Mesenchymal stem cell (in vitro differentiated cells and primary cell): ENCODE measurements at places on chromosomes 13 and 19.
A peak's percentile ranks its signal among the peaks of the same experiment; 100 is the strongest.

DNA sequence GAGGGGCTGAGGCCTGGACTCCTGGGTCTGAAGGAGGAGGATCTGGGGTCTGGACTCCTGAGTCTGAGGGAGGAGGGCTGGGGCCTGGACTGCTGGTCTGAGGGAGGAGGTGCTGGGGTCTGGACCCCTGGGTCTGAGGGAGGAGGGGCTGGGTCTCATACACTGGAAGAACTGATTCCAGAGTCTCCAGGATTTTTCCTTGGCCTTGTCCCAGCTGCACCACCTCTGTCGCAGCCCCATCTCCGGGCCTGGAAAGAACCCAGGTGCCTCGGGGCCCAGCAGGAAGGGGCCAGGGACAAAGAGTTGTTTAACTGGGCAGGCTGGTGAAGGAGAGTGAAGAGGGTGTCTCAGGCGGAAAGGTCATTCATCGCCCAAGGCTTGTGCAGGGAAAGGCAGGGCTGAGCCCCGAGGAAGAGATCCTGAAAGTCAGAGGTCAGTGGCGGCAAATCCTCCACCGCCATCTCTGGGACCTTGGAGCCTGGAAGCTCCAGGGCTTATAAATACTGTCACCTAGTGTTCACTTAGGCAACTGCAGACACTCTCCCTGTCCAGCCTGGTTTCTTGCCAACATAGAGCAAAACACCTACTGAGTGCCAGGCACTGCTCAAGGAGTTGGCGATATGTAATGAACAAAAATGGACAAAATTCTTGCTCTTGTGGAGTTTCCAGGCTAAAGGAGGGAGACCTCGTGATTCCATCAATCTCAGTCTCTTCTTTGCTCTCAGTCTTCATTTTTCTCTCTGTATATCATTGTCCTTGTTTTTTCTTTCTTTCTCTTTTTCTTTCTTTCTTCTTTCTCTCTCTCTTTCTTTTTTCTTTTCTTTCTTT lies 4.4 kb upstream of the KCNN4 start:
- no peaks in the 10 kb centered on the region for H3K27me3 ChIP-seq
- peak; percentile 79 for DNase-seq
- H3K4me1 ChIP-seq, result peaks cover 29% of the 10 kb centered on the region
- no peaks in the 10 kb centered on the region for H3K36me3 ChIP-seq
- H3K4me3 ChIP-seq, result peak overlapping the region; percentile 62

DNA sequence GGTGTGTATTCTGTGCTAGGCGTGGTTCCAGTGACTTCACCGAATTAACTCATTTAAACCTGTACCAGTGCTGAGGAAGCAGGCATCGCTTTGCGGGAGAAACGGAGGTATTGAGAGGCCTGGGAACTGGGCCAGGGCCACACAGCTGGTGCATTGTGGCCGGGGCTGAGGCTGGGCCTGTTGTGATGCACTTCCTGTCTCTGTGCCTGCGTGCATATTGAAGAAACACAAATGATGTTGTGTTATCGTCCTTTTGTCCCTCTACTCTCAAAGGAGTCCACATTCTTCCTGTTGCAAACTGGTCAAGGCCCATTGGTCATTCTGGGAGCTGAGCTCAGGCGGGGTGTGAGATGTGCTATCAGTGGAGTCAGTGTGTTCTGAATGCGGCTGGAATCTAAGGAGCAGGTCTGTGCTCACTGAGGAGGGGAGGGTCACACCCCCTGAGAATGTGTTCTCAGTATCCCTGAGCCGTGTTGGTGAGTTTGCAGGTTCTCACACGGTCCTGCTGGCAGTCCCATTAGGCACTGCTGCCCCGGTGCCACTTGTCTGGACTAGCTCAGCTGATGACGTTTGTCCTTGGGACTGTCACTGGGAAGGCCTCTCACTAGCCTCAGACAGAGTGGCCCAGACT lies 62.1 kb downstream of the ARHGEF7 start:
- H3K27me3 ChIP-seq, result no peaks in the 10 kb centered on the region
- DNase-seq, result peak; percentile 23
- H3K4me3 ChIP-seq, result no peak overlapping the region
- H3K4me1 ChIP-seq, result peaks cover 13% of the 10 kb centered on the region
- H3K36me3 ChIP-seq, result peaks cover 13% of the 10 kb centered on the region

DNA sequence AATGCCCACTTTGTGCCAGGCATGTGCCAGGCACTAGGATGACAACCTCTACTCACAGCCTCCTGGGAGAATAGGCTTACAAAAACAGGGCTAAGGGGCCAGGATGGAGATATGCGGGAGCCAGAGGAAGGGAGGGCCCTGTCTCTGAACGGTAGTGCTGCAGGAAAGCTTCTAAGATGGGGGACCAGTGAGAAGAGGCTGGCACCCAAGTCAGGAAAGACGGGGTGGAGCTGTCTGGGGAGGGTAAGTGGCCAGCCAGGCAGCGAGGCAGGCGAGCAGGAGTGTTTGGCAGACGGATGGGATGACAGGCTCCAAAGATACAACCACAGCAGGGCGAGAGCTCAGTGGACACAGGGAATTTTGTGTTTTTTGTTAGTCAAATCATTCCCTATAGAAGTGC lies 44.7 kb upstream of the GPI start:
- H3K27ac ChIP-seq, result peak overlapping the region; percentile 86
- H3K36me3 ChIP-seq, result peaks cover 21% of the 10 kb centered on the region
- no peaks in the 10 kb centered on the region for H3K27me3 ChIP-seq
- no peak for DNase-seq
- H3K4me1 ChIP-seq, result peaks cover 28% of the 10 kb centered on the region
- no peak overlapping the region for H3K4me3 ChIP-seq

GRCh38 chr19:3509566-3509989 lies 3.5 kb downstream of the FZR1 start:
- peaks cover 58% of the 10 kb centered on the region for H3K4me1 ChIP-seq
- H3K27ac ChIP-seq, result no peak overlapping the region
- peak; percentile 80 for DNase-seq
- no peaks in the 10 kb centered on the region for H3K27me3 ChIP-seq
- H3K36me3 ChIP-seq, result peaks cover 57% of the 10 kb centered on the region
- no peak overlapping the region for H3K4me3 ChIP-seq

- H3K27me3 ChIP-seq, result no peaks in the 10 kb centered on the region
- H3K36me3 ChIP-seq, result no peaks in the 10 kb centered on the region
- no peak overlapping the region for H3K27ac ChIP-seq
- peaks cover 1% of the 10 kb centered on the region for H3K4me1 ChIP-seq
- no peak for DNase-seq
- no peak overlapping the region for H3K4me3 ChIP-seq
Observed at GRCh38 chr13:24619282-24619681, 60.9 kb upstream of the ATP12A start.

DNA sequence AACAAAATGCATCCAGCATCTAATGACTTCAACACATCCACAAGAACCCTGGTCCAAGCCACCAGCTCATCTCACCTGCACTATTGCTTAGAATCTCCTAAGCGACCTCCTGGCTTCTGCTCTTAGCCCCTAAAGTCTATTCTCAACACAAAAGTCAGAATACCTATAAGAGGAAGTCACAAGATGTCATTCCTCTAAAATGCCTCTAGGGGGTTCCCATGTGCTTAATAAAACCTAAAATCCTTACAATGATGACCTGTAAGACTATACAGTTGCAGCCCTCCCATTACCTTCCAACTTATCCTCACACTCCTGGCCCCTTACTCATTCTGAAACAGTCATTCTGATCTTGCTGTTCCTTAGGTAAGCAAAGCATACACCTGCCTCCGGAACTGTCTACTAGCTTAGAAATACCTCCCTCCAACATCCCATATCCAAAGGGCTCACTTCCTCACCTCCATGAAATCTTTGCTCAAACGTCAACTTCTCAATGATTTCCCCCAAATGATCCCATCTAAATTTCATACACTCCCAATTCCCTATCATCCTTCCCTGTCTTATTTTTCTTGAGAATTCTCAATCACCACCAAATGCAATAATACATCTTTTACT lies 10.0 kb downstream of the ATP7B start:
- H3K4me1 ChIP-seq, result peaks cover 7% of the 10 kb centered on the region
- H3K36me3 ChIP-seq, result no peaks in the 10 kb centered on the region
- H3K27ac ChIP-seq, result no peak overlapping the region
- peak; percentile 48 for DNase-seq
- H3K27me3 ChIP-seq, result peaks cover 39% of the 10 kb centered on the region

DNA sequence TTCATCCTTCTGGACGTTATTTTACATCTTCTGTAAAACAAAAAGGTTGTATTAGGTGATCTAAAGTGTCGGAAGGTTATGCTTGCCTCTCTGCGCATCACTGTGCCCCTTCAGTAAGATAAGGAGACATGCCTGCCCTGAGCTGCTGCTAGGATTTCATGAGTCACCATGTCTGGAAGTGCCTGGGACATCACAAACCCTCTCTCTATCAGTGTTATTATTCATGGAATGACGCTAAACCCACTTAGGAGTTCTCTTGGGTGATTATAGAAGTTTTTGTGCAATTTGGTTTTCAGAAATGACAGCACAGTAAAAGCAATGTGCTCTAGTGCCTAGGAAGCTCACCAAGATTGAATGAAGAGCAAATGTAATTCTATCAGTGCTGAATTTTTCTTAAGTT lies 617.7 kb downstream of the DCT start:
- H3K4me1 ChIP-seq, result peaks cover 2% of the 10 kb centered on the region
- H3K4me3 ChIP-seq, result no peak overlapping the region
- no peak overlapping the region for H3K27ac ChIP-seq
- H3K36me3 ChIP-seq, result no peaks in the 10 kb centered on the region

- DNase-seq, result peak; percentile 91
- H3K36me3 ChIP-seq, result no peaks in the 10 kb centered on the region
- no peaks in the 10 kb centered on the region for H3K27me3 ChIP-seq
- H3K4me3 ChIP-seq, result no peak overlapping the region
Observed at GRCh38 chr13:31965361-31966066, 66.1 kb upstream of the FRY start.

DNA sequence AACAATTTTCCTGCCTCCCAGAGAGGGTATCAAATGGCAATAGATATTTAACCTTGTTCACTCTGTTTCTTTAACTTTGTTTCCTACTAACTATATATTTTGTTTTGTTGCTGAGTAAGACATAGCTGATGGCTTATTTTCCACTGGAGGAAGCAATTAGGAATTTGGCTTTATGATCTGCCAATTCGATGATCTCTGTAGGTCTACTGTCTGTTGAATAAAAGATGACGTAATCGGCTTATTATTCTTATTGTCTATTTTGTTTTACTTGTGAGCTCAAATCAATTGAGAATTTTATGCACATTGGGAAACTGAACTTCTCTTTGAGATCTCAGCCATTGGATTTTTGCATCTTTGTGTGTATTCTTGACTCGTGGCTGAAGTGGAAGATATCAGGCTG lies 862.6 kb downstream of the EFNB2 start:
- no peak overlapping the region for H3K4me3 ChIP-seq
- no peaks in the 10 kb centered on the region for H3K36me3 ChIP-seq
- no peaks in the 10 kb centered on the region for H3K27me3 ChIP-seq
- no peak for DNase-seq

DNA sequence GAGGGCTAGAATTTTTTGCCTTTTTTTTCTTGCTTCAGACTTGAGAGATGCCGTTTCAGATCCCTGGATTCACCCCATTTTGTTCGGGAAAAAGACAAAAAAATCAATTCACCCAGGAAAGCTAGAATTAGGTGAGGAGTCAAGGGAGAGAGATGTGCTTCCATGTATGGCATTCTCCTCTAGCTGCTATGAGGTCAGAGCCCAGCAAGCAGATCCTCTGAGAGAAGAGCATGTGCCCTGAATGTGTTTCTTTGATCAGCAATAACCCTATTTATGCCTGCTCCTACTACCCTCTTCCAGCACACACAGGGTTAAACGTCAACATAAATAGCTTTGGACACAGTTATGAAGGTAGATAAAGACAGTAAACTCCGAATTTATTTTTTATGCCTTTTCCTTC lies 53.6 kb downstream of the NDFIP2 start:
- peaks cover 2% of the 10 kb centered on the region for H3K4me1 ChIP-seq
- no peaks in the 10 kb centered on the region for H3K27me3 ChIP-seq
- no peak overlapping the region for H3K27ac ChIP-seq
- H3K36me3 ChIP-seq, result peaks cover 14% of the 10 kb centered on the region
- no peak for DNase-seq

DNA sequence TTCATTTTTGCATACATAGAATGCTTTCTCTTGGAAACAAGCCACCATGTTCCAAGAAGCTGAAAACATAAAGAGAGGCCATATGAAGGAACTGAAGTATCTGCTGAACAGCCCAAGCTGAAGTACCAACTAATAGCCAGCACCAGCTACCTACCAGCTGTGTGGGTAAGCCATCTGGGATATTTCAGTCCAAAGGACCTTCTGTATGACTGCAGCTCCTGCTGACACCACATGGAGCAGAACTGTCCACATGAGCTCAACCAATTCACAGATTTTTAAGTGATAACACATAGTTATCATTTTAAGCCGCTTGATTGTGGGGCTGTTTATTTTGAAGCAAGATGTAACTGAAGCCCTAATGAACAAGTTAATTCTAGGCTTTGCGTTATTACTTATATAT lies 621.1 kb upstream of the KLHL1 start:
- no peak overlapping the region for H3K27ac ChIP-seq
- H3K4me1 ChIP-seq, result no peaks in the 10 kb centered on the region
- H3K4me3 ChIP-seq, result no peak overlapping the region
- H3K27me3 ChIP-seq, result no peaks in the 10 kb centered on the region
- H3K36me3 ChIP-seq, result no peaks in the 10 kb centered on the region

- peaks cover 2% of the 10 kb centered on the region for H3K4me1 ChIP-seq
- no peak overlapping the region for H3K27ac ChIP-seq
- H3K36me3 ChIP-seq, result peaks cover 10% of the 10 kb centered on the region
- DNase-seq, result no peak
- H3K27me3 ChIP-seq, result no peaks in the 10 kb centered on the region
Observed at GRCh38 chr19:45307361-45307760, 15.3 kb downstream of the CKM start.

- peaks cover 21% of the 10 kb centered on the region for H3K4me1 ChIP-seq
- H3K4me3 ChIP-seq, result no peak overlapping the region
- H3K36me3 ChIP-seq, result peaks cover 4% of the 10 kb centered on the region
- peak; percentile 99 for DNase-seq
- no peaks in the 10 kb centered on the region for H3K27me3 ChIP-seq
Observed at GRCh38 chr13:95267662-95268342, 33.4 kb downstream of the ABCC4 start.

- H3K4me1 ChIP-seq, result no peaks in the 10 kb centered on the region
- H3K36me3 ChIP-seq, result no peaks in the 10 kb centered on the region
- no peak for DNase-seq
- H3K4me3 ChIP-seq, result no peak overlapping the region
- no peak overlapping the region for H3K27ac ChIP-seq
- H3K27me3 ChIP-seq, result no peaks in the 10 kb centered on the region
Observed at GRCh38 chr13:46313024-46313423, 74.0 kb downstream of the RUBCNL start.

DNA sequence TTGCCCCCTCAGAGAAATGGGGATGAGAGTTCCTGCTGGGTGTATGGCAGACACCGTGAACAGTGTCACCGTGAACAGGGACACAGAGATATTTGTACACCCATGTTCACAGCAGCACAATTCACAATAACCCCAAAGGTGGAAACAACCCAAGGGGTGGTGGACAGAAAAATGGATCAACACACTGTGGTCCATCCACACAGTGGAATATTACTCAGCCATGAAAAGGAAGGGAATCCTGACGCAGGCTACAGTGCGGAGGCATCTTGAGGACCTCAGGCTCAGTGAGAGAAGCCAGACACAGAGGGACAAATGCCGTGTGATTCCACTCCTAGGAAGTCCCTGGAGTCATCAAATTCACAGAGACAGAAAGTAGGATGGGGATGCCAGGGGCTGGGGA lies 7.6 kb upstream of the CELF5 start:
- peaks cover 3% of the 10 kb centered on the region for H3K36me3 ChIP-seq
- H3K27me3 ChIP-seq, result peaks cover 4% of the 10 kb centered on the region
- H3K4me3 ChIP-seq, result no peak overlapping the region
- DNase-seq, result no peak
- no peaks in the 10 kb centered on the region for H3K4me1 ChIP-seq

GRCh38 chr19:39382991-39383828 lies 7.7 kb downstream of the PAF1 start:
- H3K36me3 ChIP-seq, result peaks cover 96% of the 10 kb centered on the region
- H3K27ac ChIP-seq, result no peak overlapping the region
- no peaks in the 10 kb centered on the region for H3K27me3 ChIP-seq
- DNase-seq, result no peak
- H3K4me1 ChIP-seq, result peaks cover 5% of the 10 kb centered on the region
- no peak overlapping the region for H3K4me3 ChIP-seq
